Amniotic epithelial cell (primary cell): ENCODE measurements at places on chromosomes 16 and 17.

DNA sequence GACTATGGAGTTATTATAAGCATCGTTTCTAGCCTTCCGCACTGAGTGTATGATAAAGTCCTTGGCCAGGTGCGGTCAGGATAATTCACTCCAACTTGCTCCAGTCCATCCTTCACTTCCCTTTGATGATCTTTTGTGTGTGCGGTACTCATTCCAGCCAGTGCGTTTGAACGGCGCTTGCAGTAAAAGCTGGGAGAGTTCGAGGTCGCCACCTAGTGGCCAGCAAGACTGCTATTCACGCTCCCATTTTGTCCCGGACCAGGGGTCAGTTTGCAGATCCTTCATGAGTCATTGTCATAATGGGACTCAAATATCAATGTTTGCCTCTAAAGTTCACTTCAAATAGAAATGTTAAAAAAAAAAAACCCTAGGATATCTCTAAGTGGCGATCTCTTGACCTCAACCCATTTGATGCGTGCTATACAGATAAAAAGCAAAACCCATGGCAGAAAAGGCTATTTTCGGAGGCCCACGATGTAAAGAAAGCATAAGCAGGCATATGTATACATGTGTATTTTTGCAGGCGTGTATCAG lies 417.1 kb downstream of the TMEM114 start:
- DNase-seq, result peak; percentile 32

DNA sequence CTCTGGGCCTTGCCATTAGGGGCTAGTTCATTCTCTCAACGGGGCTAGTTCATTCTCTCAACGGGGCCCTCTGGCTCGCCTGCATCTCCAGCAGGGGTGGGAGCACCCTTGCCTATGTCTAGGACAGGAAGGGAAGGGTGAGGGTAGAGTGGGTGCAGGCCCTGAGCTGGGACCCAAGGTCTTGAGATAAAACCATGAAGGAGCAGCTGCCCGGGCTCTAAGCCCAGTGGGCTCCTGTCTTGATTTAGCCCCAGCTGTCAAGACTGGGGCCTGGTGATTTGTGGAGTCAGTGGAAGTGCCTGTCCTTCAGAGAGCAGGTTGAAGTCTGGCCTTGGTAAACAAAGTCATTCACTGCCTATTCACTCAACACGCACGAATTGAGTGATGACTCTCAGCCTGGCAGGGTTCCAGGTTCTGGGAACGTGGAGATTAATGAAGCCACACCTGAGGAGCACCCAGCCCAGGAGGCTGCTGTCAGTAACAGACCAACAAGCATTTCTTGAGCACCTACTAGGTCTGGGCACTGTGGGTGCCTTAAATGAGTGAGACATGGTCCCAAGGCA lies 35.4 kb downstream of the WNT3 start:
- DNase-seq, result no peak

- DNase-seq, result peak; percentile 49
These were observed 12.5 kb downstream of the SAMD14 start for GRCh38 chr17:50117202-50118051.

DNA sequence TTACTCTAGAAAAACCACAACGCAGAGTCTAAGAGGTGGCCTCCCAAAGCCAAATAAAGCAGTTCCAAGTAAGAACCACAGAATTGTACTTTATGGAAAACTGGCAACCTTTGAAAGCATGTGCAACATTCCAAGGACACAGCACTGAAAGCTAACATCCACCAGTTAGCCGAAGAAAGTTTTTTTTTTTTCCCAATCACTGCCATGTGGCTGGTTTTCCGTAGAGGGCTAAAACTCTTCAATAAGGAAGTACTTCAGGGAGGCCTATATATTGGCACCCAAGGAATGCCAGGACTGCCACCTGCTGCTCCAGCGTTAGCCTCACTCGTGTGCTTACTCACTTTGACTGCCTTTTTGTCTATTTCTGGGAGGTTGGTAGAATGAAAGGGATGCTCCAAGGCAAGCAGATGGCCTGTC lies 25.2 kb downstream of the CEP95 start:
- DNase-seq, result no peak

- peak; percentile 23 for DNase-seq
These were observed 527 bp downstream of the CIAPIN1 start for GRCh38 chr16:57446531-57447185.

- DNase-seq, result peak; percentile 48
These were observed 3.8 kb upstream of the TLCD2 start for GRCh38 chr17:1713878-1714426.

- DNase-seq, result no peak
These were observed 66.6 kb upstream of the LHX1 start for GRCh38 chr17:36870720-36870999.

GRCh38 chr17:82684228-82684841 lies 14.2 kb downstream of the RAB40B start:
- no peak for DNase-seq

- DNase-seq, result no peak
These were observed 10.8 kb downstream of the MYBBP1A start for GRCh38 chr17:4544135-4544950.

GRCh38 chr16:20798364-20798763 lies 7.9 kb downstream of the ERI2 start:
- DNase-seq, result no peak

DNA sequence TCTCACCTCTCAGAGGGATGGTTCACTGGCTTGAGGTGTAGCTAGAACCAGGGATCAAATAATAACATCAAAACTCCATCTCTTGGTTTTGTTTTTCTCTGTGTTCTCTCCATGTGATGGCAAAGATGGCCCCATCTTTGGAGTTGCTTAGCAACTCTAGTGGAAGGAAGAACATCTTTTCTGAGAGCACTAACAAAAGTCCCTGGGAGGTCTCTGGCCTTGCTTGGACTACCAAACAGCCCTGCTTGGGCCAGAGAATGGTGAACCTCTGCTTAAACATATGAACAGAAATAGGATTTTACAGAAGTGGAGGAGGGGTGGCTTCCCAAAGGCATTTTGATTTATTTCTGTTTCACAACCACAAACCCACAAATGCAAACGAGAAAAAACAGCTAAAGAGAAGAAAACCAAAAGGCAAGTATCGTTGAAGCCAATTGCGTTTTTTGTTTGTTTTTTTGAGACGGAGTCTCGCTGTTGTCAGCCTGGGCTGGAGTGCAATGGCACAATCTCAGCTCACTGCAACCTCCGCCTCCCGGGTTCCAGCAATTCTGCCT lies 13.2 kb downstream of the GABARAPL2 start:
- DNase-seq, result no peak

DNA sequence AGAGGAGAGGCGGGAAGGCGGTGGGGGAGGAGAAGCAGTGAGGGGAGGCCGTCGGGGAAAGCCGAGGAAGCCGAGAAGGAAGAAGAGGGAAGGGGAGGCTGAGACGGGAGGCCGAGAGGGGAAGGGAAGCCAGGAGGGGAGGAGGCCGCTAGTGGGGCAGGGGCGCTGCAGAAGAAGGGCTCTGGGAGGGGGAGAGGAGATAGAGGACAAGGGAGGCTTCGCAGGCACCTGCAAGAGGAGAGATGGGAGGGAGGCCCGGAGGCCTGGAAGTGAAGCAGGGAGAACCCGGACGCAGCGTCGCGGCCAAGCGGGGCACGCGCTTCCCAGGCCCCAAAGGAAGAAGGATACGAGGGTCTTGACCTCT lies 2.3 kb downstream of the C17orf58 start:
- peak; percentile 18 for DNase-seq

DNA sequence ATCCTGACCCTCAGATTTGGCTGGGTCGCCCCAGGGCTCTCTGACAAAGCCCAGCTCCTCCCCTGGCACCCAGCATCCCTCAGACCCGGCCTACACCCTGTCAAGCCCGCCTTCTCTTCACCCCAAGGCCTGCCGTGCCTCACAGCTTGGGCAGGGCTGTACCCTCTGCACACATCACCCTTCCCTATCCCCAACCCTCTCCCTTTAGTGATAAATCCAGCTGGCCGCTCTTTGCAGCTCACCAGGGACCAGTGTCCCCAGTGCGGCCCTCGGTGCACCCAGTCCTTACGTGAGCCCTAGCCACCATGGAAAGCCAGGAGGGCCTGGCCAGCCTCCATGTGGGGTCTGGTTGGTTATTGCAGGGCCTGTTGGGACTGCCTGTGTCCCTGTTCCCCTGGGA lies 74.5 kb downstream of the RAI1 start:
- no peak for DNase-seq

- no peak for DNase-seq
These were observed 4.0 kb upstream of the DLX4 start for GRCh38 chr17:49964769-49965523.
